Activated CD8-positive, alpha-beta T cell treated with anti-CD3 and anti-CD28 coated beads, Interleukin-2, amount 10 ng/mL, durations not matched to agents 7 days and 5 days (primary cell): ENCODE measurements at places on chromosomes 16 and 17. TPM values are rescaled to one million over a fixed set of nuclear protein-coding genes. Genes with fewer than 3 reads are reported as not detected.

Gene HIC1
- 70.8 TPM for total RNA-seq

Gene CPHXL2
- not detected for total RNA-seq

Gene HIGD1B
- not detected for total RNA-seq

Gene CDC42EP4
- 0.58 TPM for total RNA-seq

Gene CAMKK1
- 3.3 TPM for total RNA-seq

Gene CMTM4
- total RNA-seq, result 1.2 TPM

Gene PIK3R6
- 20.7 TPM for total RNA-seq

Gene OR1F1
- total RNA-seq, result not detected

Gene MPDU1
- 69.0 TPM for total RNA-seq

Gene TP53TG3
- total RNA-seq, result not detected

Gene LSM12
- 61.9 TPM for total RNA-seq

Gene RNPS1
- total RNA-seq, result 260 TPM

Gene TLCD3B
- total RNA-seq, result 4.6 TPM

Gene STX1B
- total RNA-seq, result 2.2 TPM

Gene C16orf74
- total RNA-seq, result 0.21 TPM

Gene GP1BA
- total RNA-seq, result not detected

Gene OTOP3
- not detected for total RNA-seq

Gene PYCARD
- 99.5 TPM for total RNA-seq

Gene GSG1L
- total RNA-seq, result 0.39 TPM

Gene LRRC36
- total RNA-seq, result not detected

Gene CIAO3
- total RNA-seq, result 24.9 TPM

Gene RILP
- total RNA-seq, result 6.5 TPM

Gene FBXW10
- not detected for total RNA-seq

Gene GRAPL
- 13.6 TPM for total RNA-seq

Gene RAMP2
- not detected for total RNA-seq

Gene ELMO3
- total RNA-seq, result 7.2 TPM

Gene NECAB2
- not detected for total RNA-seq

Gene RFWD3
- total RNA-seq, result 119 TPM

Gene HS3ST3B1
- 9.9 TPM for total RNA-seq

Gene HEXIM2
- total RNA-seq, result 8.8 TPM

Gene TP53TG3C
- not detected for total RNA-seq

Gene KRT24
- not detected for total RNA-seq

Gene HOXB9
- total RNA-seq, result 0.65 TPM

Gene GCGR
- not detected for total RNA-seq

Gene KIF18B
- total RNA-seq, result 104 TPM

Gene RAC3
- total RNA-seq, result 12.9 TPM

Gene KREMEN2
- total RNA-seq, result 0.18 TPM

Gene ZNF500
- 14.0 TPM for total RNA-seq

Gene WFDC1
- not detected for total RNA-seq

Gene USP43
- 0.16 TPM for total RNA-seq

Gene NR1D1
- total RNA-seq, result 4.1 TPM
